ENCODE measurements at places on chromosomes 2 and 18. TPM values are rescaled to one million over a fixed set of nuclear protein-coding genes. Genes with fewer than 3 reads are reported as not detected.

UGT1A6 gene
- not detected for total RNA-seq

FIGN gene
- 1.1 TPM for total RNA-seq

PLEK gene
- total RNA-seq, result under 0.01 TPM

POTEJ gene
- not detected for total RNA-seq

HIBCH gene
- total RNA-seq, result 25.7 TPM

PTMA gene
- total RNA-seq, result 1,125 TPM

DNER gene
- total RNA-seq, result under 0.01 TPM

TCF23 gene
- total RNA-seq, result not detected

LONRF2 gene
- total RNA-seq, result 0.15 TPM

NETO1 gene
- total RNA-seq, result not detected

OXER1 gene
- not detected for total RNA-seq

ZNF396 gene
- 0.32 TPM for total RNA-seq

DSEL gene
- total RNA-seq, result 6.2 TPM

ANKRD30BL gene
- total RNA-seq, result not detected

DYTN gene
- total RNA-seq, result not detected

KRTCAP3 gene
- total RNA-seq, result not detected

GAREM1 gene
- total RNA-seq, result 0.32 TPM
